ENCODE measurements at places on chromosomes 3 and 15.

DNA sequence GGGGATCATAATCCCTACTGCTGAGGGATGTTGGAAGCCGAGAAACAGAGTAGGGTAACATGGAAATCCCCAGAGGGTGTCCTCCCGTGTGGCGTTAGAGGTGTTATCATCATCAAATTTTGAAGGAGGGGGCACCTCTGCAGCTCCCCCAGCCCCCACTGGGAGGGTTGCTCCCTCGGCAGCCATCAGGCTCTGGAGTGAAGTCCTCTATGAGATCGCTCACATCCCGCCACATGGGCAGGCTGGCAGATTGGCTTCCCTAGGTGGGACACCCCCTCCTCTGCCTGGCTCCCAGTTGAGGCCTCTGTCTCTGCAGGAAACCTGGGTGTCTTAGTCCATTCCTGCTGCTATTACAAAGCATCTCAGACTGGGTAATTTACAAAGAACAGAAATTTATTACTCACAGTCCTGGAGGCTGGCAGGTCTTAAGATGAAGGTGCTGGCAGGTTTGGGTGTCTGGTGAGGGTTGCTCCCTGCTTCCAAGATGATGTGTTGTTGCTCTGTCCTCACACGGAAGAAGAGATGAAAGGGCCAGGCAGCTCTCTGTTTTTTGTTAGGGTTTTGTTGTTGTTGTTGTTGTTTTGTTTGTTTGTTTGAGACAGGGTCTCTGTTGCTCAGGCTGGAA, 120.5 kb downstream of the NUP210 start:
- DNase-seq: no peak

DNA sequence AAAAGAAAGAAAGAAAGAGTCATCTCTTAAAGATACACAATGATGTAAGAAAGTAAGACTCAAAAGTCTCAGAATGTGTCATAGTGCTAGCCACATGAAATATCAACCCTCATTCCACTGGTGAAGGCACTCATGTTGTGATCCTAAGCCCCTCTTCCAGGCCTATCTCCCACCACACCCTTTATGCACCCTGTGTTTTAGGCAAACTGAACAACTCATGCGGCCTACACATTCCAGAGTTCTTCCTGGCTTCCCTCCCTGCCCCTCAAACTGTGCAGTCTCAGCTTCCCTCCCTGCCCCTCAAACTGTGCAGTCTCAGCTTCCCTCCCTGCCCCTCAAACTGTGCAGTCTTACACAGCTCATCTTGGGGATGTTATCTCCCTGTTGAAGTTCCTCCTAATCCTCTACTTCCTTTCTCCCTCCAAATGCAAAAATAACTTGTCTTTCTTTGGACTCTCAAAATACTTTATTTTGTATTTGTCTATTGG, 69.0 kb upstream of the FNDC3B start:
- no peak for DNase-seq

- DNase-seq: no peak
These were observed 68.1 kb upstream of the NMNAT3 start for GRCh38 chr3:139745831-139746230.

GRCh38 chr15:59558851-59559250, 52.7 kb upstream of the GCNT3 start:
- no peak for DNase-seq

DNA sequence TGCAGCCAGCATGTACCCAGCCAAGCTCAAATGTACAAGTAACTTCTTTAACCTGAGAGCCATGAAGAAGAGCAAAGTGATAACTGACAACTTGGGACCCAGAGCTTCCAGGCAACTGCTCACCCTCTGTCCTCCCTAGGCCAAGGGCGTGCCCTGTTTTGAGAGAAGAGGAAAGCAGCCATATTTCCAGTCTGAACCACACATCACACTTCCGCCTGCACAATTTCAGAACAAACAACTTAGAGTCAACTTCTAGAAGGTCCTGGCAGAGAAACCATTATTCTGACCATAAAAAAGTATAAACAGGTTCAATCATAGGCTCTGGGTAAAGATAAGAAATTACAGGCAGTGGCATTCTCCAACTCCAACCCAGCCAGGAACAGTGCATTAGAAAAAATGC, 50.1 kb downstream of the ITGB5 start:
- peak; percentile 37 for DNase-seq

DNA sequence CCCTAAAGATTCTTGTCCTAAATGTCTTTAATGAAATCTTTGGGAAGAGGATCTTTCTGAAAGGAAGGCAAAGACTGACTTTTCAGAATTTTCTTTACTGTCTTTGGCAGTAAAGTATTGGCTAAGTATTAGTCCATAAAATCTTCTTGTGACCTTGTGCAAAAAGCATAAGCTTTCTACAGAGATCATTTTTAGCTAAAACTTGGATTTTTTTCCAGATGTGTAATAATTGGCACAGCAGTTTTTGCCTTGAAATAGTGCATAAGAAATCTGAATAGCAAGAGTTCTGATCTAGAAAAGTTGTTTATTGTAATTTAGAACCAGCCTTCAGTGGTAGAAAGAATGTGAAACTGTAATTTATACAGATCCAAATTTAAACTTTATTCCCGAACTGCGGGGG, 122.8 kb upstream of the CGNL1 start:
- no peak for DNase-seq

DNA sequence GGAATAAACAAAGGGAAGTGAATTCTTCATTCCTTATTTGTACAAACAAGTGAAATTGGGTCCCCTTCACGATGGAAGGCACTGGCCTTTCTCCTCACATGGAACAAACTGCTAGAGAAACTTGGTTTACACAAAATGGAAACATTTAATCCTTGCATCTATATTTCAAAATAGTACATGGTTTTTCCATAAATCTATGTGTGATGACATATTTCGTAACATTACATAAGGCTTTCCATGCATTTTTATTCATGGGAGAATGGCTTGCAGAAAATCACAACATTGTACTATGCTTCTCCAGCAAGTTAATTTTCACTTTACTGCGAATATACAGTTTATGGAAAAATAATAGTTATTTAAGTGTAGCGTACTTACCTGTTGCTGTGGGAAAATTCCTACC, 81.0 kb upstream of the CDIN1 start:
- no peak for DNase-seq

DNA sequence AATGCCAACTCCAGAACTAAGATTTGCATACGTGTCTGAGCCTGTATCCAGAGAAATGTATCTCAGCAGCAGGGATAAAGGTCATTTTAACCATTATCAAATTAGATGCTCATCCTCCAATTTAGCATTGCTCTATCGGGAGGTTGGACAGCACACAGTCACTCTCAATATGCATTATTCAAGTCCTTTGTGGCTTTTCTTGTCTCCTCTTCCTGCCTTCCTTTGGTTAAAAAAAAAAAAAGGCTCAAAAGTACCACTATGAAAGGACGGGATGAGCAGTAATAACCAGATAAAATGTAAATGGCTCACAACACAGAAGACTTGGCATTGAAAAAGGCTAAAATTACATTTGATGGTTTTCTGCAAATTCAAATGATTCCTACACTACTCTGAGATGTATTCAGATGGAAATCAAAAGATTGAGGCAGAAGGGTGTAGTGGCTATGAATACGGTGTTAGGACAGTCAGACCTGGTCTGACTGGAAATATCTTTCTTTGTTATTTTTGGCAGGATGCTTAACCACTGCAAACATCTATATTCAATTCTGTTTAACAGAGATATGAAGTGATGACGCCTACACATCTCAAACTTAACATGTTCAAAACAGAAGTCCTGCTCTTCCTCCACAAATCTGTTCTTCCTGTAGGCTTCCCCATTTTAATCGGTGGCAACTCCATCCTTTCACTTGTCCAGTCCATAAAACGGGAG, 109.6 kb downstream of the ADAMTS9 start:
- peak; percentile 79 for DNase-seq

- peak; percentile 83 for DNase-seq
These were observed 64.9 kb downstream of the SLC7A14 start for GRCh38 chr3:170520996-170521395.

- DNase-seq: no peak
These were observed 429.7 kb downstream of the RAP2B start for GRCh38 chr3:153591561-153592245.

DNA sequence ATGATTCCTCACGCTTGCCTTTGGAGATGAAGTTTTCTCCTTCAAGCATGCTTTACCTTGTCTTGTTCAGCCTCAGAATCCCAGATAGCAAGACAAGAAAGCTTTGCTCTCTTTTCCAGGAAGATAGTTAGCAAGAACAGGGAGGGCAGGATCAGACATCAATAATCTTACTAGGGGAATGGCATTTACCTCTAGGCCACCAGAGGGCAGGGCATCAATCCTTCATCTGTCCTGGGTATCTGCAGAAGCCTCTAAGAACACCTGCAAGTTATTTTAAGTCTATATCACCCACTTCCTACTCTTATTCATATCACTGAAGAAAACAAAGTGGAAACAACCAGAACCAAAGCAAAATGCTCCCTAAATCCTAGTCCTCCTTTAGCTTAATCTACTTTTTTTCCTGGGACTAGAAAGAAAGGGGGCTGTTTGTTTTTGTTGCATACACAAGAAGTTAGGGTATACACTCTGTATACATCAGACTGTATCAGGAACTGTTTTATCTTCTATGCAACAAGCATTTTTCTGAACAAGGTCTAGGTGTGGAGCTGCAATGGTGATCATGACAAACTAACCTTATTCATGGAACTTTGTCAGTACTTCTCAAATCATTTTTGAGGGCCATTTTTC, 862.5 kb downstream of the CADM2 start:
- DNase-seq: peak; percentile 1

- no peak for DNase-seq
These were observed 853.7 kb downstream of the MCTP2 start for GRCh38 chr15:95085056-95085455.

- DNase-seq: no peak
These were observed 13.4 kb downstream of the STT3B start for GRCh38 chr3:31546162-31546561.

DNA sequence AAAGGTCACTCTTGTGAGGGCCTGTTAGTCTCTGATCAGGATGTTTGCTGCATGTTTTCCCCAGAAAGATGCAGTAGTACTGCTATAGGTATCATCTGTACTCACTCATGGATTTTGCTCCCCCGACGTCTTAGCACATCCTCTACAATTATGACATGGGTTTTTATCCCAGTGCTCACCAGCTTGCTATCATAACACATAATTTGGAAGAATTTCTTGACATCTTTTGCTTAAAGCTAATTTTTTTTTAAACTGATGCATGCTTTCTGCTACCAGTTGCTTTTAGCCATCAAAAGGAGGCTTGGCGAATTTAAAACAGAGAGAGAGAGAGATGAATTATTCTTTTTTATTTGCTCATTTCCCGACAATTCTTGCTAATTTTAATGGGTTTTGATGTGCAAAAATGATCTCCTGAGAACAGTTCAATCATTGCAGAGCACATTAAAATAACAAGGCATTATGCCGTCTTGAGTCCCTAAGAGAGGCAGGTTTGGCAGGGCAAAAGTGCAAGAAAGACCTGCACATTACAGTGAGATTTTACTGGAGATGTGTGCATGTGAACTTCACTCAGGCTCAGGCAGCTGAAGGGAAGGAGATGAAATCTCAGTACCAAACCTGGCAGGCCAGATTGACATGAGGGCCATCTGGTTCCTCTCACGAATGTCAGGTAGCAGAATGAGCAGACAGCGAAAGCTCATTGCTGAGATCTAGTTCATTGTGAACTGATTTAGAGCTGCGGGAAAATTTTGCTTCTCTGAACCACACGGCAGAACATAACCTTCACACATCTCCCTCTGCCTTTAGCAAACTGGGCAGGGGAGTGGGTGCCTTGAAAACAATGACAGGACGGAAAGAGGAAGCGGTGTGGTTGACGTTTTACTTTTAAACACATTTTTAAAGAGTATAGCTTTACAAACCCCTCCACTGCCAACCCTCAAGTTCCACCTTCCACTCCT, 25.9 kb upstream of the GOLGA8B start:
- DNase-seq: peak; percentile 33

DNA sequence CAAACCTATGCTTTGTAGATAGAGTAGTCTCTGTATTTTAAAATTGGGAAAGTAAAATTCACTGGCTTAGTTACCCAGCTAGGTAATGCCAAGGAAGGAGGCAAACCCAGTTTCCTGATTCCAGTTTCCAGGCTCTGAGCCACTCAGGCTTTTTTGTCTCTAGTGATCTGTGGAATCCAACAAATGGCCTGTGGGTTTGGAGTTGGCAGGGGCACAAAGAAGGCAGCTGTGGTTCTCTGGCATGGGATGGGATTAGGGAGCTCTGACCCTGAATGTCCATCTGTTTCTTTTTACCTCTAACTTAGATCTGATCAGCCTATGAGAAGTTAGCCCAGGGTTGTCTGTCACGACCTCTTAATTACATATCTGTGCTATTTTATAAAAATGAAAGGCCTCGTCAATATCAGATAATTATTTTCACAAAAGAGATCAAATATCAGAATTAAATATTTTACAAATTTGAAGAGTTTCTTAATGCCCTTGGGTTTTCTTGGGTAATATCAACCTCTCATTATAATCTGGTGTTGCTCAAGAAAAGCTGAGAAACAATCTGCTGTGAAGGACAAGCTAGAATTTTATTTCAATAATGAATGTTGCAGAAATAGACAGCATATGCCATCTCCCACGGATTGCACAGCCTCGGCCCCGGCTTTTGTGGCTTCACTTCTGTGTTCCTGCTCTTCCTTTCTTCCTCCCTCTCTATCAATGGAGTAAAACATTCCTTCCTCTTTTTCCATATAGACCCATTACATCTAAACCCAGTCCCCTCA, 63.7 kb upstream of the DAZL start:
- DNase-seq: no peak

- DNase-seq: no peak
These were observed 11.9 kb downstream of the SMAD6 start for GRCh38 chr15:66713843-66714508.

DNA sequence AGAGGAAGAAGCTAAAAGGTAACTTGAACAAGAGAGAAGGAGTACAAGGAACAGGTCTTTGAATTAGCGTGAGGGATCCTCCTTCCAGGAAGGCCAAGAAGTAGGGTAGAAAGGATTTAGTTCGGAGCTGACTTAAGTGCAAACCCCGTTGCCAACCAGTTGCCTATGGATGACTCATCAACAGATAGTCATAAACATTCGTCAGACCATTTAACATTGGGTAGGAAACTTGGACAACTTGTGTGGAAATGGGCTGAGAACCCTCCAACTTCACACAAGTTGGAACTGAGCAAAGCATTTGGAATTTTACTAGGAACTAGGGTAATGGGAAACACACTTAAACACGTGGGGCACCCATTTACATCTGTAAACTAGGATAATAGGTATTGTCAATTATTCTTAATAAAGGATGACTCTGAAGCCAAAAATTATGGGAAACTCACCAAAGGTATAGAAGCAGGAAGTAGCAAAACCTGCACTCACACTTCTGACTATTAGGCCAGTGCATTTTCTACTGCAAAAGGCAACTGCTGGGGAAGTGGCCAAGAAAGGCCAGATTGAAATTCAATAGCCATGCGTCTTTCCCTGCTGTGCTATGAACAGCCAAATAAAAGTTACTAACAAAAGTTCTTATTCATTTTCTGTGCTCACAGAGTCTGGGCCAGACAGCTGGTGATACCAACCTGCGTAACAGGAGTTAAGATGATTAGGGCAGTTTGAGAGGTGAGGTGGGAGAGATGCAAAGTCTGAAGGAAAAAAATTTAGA, 174.5 kb upstream of the TMC3 start:
- DNase-seq: no peak

- DNase-seq: peak; percentile 29
These were observed 563.4 kb upstream of the TGFBR2 start for GRCh38 chr3:30042916-30043555.

- peak; percentile 78 for DNase-seq
These were observed 542.6 kb downstream of the TUSC7 start for GRCh38 chr3:117252208-117252607.
